Esophagus squamous epithelium (tissue), 5 donors: ENCODE measurements at places on chromosomes 6 and 20.

DNA sequence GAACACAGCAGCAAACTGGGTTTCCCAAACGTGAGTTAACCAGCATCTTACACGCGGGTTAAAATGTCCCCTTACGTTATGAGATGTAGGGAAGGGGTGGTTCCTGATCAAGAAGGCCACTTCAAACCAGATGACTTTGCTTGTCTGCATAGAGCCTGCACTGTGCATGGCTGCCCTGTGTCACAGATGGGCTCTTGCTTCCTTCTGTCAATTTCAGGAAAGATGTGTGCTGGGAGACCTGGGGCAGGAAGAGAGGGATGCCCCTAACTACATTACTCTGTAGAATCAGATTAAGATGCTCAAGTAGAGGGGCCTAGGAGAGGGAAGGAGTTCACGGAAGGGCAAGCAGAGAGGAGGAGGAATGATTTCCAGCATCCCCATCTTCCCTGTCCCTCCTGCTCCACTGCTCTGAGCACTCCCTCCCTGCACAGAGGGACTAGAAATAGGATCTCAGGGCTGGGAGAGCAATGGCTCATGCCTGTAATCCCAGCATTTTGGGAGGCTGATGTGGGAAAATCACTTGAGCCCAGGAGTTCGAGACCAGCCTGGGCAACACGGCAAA lies 63.5 kb upstream of the ZMYND8 start:
- no peak for DNase-seq

GRCh38 chr6:85050149-85050548 lies 285.8 kb upstream of the TBX18 start:
- no peak for DNase-seq

DNA sequence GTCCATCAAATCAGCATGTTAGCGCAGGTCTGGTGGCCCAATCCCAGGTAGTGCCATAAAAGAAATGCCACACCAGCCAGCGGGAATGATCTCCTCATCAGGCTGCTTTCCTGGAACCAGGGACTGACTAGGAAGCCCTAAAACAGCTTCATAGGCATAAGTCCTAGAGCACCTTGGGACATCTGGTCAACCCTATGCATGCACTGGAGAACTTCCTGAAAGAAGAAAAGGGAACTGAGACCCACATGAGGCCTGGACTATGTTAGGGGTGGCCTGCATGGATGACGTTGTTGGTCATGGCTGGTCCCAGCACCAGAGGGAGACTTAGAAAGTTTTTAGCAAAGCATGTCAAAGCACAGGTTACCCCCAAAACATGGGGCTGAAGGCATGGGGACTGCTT lies 7.6 kb upstream of the KCNK16 start:
- no peak for DNase-seq

- no peak for DNase-seq
Measured at GRCh38 chr6:109240370-109241084, 141.7 kb downstream of the CD164 start.

DNA sequence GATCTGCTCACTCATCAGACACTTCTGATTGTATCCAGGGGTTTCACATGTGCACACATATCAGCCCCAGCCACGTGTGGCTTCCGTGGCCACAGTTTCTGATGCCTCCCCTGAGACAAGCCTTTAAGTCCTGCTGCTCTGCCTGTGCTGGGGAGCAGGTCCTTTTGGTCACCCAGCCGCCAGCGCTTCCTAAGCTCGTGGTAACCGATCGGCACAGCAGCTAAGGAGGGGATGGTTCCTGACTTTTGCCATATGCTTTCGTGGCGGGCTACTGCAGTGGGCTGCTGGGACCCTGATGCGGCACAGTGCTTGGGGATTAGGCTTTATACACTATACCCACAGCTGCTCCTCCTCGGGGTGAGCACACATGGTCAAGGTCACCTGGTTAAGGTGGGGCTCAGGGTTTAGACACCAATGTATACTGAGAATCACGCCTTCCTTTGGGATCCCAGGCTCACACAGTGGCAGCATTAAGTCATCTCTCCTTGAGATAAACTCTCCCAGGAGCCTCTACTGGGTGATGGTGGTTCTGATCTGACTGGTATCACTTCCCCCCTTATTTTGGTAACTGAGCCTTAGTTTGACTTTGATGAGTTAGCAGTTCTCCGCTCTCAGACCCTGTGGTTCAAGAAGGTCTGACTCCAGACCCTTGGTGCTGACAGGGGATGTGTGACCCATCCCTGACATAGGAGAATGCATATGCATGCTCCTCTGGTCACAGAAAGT lies 85.9 kb upstream of the KCNG1 start:
- no peak for DNase-seq

GRCh38 chr6:10323018-10323417 lies 91.9 kb downstream of the TFAP2A start:
- no peak for DNase-seq

GRCh38 chr6:105515054-105515453 lies 112.2 kb upstream of the PREP start:
- DNase-seq: no peak

DNA sequence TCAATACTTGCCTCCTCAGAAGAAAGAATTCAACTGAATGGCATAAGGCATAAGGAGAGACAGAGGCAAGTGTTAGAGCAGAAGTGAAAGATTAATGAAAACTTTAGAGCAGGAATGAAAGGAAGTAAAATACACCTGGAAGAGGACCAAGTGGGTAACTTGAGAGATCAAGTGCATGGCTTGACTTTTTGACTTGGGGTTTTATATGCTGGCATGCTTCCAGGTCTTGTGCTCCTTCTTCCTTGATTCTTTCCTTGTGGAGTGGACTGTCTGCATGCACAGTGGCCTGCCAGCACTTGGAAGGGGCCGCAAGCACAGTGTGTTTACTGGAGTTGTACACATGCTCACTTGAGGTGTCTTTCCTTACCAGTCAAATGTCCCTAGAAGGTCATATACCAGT lies 222.1 kb upstream of the UFL1 start:
- no peak for DNase-seq

DNA sequence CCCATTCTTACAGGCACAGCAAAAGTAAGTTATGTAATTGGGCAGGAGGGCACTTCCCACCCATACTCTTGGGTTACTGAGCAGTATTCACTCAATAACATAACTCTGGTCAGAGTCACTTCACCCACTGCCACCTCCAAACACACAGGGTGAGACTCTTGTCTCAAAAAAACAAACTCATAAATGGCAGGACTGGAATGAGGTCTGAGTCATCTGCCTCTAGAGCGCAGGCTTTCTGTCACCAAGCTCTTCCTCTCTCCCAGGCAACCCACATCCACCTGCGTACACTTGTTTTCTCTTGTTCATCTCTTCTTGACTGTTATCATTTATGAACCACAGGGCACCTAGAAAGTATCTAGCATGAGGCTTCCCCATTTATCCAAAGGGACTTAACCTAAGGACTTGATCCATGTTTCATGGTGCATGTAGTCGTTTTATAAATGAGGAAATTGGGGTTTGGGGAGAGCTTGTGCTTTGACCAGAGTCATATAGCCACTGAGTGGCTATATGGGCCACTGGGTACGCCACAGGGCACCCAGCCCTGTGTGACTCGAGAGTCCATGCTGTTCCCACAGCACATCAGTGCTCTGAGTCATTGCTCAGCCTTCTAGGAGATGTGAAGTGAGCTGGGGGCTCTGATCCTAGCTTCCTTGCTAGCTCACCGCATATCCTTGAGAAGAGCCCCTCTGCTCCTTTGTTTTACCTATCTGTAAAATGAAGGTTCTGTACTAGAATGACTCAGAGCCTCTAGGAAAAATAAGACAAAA lies 22.4 kb downstream of the C20orf173 start:
- DNase-seq: no peak

DNA sequence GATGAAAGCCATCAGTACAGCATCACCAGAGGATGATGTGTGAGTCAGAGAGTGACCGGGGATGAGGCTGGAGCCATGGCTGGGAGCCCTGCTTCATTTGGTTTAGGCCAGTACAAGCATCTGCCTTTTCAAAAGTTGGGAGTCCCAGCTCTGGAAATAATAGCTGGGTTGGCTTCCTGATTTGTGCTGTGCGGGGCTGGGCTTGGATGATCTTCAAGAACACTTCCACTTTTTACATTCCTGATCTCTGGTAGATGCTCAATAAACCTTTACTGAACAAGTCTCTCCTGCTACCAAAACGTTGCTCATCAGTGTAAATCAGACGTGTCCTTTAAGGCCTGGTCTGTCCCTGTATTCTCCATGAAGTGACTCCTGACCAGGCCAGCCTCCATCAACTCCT lies 44.1 kb upstream of the ADGRF4 start:
- DNase-seq: no peak

DNA sequence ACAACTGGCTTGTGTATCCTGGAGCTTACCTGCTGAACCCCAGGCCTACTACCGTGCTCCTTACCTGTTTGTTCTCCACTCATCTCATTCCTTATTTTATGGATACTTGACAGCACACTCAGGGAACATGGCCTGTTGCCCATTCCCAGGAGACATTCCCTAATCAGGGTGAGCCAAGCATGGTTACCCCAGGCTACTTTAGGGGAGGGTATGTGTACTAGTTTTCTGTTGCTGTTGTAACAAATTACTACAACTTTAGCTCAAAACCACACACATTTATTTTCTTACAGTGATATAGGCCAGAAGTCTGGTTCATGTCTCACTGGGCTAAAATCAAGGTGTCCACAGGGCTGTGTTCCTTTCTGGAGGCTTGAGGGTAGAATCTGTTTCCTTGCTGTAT lies 15.0 kb upstream of the TRAM2 start:
- DNase-seq: no peak

- DNase-seq: no peak
Measured at GRCh38 chr20:13809373-13809772, 24.5 kb downstream of the NDUFAF5 start.

GRCh38 chr6:145502416-145502815 lies 232.9 kb downstream of the EPM2A start:
- DNase-seq: no peak

- no peak for DNase-seq
Measured at GRCh38 chr20:44983093-44983674, 16.9 kb downstream of the STK4 start.

- DNase-seq: no peak
Measured at GRCh38 chr6:33705955-33706725, 5.4 kb downstream of the UQCC2 start.

- no peak for DNase-seq
Measured at GRCh38 chr20:32067234-32067821, 15.3 kb downstream of the HCK start.

DNA sequence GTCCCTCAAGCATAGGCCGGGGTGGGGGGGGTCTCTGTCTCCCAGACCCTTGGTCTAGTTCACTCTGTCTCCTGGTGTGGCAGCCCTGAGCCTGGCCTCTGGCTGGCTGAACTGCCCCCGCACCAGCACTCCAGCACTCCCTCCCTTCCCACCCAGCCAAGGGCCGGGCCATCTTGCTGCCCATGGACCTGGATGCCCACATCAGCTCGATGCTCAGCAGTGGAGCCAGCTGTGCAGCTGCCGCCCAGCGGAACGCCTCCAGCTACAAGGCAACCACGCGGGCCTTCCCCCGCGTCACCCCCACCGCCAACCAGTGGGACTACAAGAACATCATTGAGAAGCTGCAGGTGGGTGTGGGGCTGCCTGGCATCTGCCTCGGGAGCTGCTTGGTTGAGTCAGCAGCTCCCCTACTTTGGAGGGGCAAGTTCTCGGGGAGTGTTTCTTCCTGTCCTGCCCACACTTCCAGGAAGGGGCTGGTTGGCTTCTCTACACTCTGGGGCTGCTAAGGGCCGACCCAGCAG lies 28.4 kb downstream of the UQCC2 start:
- no peak for DNase-seq
